ENCODE measurements at places on chromosomes 13 and 19.

GRCh38 chr19:16208847-16209665 lies 11.3 kb downstream of the AP1M1 start:
- no peak for DNase-seq

DNA sequence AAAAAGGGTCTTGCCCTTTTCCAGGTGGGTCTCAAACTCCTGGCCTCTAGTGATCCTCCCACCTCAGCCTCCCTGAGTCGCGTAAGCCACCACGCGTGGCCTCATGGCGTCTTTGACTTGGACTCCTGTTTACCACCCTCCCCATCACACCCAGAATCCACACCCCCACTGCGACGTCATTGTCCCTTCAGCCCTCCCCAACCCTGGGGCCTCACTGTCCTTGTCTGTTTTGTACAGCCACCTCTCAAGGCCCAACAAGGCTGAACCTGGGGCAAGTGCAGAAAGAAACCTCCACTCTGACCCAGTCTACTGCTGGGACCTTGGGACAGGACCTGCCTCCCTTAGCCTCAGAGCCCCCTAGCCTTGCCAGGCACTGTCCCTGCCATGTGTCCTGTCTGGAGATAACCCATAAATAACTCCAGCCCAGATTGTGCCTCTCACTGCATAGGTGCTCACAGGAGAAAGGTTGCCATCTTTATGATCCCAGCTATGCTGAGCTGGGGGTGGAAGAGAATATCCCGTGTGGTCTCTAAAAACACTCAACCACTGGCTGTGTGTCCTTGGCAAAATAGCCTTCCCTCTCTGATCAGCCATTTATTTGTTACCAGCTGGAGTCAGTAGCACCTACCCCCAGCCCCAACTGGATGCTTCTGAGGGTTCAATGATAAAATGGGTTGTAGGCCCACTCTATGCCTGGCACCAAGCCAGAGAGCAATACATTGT lies 1.8 kb upstream of the IFI30 start:
- DNase-seq, result no peak

GRCh38 chr19:6818246-6818645 lies 45.7 kb downstream of the VAV1 start:
- no peak for DNase-seq

DNA sequence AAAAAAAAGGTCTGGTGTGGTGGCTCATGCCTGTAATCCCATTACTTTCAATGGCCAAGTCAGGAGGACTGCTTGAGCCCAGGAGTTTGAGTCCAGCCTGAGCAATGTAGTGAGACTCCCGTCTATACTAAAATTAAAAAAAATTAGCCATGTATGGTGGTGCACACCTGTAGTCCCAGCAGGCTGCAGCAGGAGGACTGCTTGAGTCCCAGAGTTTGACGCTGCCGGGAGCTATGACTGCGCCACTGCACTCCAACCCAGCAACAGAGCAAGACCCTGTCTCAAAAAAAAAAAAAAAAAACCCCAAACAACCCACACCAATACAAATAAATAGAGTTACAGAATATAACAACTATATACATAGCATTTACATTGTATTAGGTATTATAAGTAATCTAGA lies 65.7 kb downstream of the MICU2 start:
- DNase-seq, result no peak

GRCh38 chr13:30871588-30872275 lies 34.3 kb upstream of the MEDAG start:
- DNase-seq, result no peak

- DNase-seq, result peak; percentile 19
These were observed 1551.1 kb downstream of the EFNB2 start for GRCh38 chr13:104984296-104984818.

- DNase-seq, result no peak
These were observed 38.0 kb upstream of the ALOX5AP start for GRCh38 chr13:30697177-30697953.

GRCh38 chr19:46373491-46374359 lies 26.8 kb downstream of the PPP5C start:
- no peak for DNase-seq

DNA sequence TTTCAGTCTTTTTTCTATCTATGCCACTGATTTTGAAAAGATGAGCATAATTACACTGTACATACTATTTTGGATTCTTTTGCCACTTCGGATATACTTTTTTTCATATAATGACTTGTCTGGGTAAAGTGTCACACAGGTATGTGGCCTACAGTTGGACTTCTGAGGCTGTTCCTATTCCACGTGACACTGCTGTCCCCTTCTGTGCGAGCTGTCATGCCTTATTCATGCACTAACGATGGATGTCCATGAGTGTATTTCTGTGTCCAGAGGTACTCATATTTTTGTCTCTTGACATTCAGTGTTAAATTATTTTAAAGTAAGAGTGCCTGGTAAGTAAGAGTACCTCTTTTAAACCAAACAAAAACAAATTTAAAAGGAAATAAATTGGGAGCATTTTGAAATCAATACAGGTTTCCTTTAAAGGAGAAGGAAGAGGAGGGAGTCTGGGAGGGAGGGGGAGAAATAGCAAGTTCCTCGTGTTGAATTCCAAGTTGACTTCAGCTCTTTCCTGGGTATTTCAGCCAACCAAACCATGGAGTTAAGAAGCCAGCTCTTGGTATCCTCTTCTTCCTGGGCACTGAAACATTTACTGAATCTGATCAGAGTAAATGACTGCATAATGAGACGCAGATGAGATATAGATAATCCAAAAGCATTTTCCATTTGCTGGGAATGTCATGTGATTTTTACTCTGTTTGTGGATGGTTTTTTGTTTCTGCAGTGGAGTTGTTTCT lies 61.3 kb downstream of the TNFRSF19 start:
- no peak for DNase-seq

DNA sequence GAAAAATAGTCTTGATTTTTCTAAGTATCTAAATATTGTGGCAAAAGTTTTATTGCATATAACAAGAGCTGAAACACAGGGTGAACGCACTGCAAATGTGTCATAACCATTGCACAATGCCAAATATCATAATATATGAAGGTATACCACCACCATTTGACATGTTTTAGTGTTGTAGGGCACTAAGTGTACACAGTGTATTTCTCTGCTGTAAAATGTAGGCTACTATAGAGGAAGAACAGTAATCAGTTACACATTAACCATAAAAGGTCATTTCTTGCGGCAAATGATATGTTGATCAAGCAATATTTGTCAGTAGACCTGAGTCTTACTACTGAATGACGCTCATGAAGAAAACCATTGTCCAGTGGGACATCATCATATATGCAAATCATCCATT lies 18.3 kb upstream of the KLF5 start:
- DNase-seq, result no peak

GRCh38 chr19:36837176-36837905 lies 846 bp downstream of the ZNF790 start:
- no peak for DNase-seq

DNA sequence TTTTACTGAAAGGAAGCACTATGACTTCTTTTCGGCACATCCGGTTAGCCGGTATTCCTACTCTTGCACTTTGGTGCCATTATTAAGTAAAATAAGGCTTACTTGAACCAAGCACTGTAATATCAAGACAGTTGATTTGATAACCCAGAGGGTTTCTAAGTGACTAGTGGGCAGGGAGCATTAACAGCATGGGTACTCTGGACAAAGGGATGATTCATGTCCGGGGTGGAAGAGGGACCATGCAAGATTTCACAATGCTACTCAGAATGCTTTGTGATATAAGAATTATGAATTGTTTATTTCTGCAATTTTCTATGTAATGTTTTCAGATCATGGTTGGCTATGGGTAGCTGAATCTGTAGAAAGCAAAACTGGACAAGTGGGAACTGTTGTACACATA lies 282.1 kb downstream of the TDRD3 start:
- no peak for DNase-seq

DNA sequence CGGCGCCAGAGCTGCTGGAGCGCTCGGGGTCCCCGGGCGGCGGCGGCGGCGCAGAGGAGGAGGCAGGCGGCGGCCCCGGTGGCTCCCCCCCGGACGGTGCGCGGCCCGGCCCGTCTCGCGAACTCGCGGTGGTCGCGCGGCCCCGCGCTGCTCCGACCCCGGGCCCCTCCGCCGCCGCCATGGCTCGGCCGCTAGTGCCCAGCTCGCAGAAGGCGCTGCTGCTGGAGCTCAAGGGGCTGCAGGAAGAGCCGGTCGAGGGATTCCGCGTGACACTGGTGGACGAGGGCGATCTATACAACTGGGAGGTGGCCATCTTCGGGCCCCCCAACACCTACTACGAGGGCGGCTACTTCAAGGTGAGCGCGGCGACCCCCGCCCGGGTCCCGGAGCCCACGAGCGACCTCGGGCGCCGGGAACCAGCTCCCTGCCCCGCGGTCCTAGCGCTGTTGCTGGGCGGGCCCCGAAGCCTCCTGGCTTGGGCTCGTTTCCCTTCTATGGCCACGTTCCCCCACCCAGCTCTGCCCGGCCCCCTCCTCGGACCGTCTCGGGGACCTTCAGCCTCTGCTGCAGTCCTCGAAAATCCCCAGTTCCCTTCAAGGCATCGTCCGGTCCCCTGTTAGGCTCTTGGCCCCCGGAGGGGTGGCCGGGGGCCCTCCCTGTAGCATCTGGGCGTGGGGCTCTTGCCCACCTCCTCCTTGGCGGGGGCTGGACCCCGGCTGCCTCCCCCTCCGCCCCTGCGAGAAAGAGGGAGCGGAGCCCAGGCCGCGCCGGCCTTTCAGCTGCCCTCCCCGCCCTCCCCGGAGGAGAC lies at the start of gene CDC34:
Gene CDC34 (plus strand): TSS at position 8 of the 808 bp plus-strand sequence. CDS start 172 bp downstream, at position 180.
- DNase-seq, result no peak

GRCh38 chr19:2167896-2168618 lies 4.3 kb downstream of the DOT1L start:
- no peak for DNase-seq

- DNase-seq, result no peak
These were observed 28.5 kb downstream of the MAP2K2 start for GRCh38 chr19:4095488-4095844.

GRCh38 chr19:19342086-19343015 lies 21.7 kb downstream of the MAU2 start:
- no peak for DNase-seq

DNA sequence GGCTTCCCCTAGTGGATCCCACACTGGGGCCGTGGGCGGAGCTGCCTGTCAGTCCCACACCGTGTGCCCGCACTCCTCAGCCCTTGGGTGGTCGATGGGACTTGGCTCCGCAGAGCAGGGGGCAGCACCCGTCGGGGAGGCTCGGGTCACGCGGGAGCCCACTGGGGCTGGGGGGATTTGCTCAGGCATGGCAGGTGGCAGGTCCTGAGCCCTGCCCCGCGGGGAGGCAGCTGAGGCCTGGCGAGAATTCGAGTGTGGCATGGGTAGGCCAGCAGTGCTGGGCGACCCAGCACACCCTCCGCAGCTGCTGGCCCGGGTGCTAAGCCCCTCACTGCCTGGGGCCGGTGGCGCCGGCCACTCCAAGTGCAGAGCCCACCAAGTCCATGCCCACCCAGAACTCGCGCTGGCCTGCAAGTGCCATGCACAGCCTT lies 481.7 kb upstream of the PRR20A start:
- DNase-seq, result no peak

- DNase-seq, result peak; percentile 19
These were observed 1.3 kb upstream of the ZSCAN22 start for GRCh38 chr19:58325311-58326022.

- DNase-seq, result no peak
These were observed 32.9 kb downstream of the SERTM1 start for GRCh38 chr13:36706755-36707154.

DNA sequence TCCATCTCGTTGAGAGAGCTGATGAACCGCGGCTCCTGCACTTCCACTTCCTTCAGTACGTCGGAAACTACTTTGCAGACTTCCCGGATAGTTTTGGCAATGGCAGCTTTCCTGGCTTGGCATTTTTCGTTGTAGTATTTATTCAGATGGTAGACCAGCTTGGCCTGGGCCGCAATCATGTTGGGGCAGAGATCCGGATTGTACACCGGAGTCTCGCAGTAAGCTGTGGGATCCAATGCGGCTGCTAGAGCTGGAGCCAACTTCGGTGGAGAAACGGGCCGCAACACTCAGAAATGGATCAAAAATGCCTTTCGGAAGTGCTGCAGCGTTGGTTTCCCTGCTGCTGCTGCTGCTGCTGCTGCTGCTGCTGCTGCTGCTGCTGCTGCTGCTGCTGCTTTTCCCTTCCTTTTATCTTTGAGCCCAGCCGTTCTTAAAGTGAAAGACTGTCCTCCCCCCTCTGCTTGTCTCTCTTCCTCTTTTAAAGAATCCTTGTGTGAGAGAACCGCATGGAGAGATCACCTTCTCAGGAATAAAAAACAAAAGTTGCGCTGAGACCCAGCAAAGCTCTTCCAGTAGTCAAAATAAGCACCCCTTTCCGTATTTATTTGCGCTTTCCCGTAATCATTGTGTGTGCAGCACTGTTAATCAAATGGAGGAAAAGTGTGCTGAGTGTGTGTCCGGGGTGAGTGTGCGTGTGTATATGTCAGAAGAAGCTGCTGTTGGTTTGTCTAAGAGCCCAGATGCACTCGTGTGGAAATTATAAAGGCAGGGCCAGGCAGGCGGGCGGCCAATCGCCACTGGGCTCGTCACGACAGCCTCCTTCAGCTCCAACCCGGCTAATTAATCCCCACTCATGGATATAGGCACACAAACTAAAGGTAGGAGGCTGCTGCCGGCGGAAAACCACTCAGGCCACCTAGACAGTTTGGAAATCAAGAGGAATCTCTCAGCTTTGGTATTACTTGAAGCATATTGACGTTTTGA lies at the start of gene MAB21L1:
Gene MAB21L1 (minus strand): TSS at position 730 of the 984 bp plus-strand sequence. CDS start 551 bp downstream, at position 179.
- no peak for DNase-seq

DNA sequence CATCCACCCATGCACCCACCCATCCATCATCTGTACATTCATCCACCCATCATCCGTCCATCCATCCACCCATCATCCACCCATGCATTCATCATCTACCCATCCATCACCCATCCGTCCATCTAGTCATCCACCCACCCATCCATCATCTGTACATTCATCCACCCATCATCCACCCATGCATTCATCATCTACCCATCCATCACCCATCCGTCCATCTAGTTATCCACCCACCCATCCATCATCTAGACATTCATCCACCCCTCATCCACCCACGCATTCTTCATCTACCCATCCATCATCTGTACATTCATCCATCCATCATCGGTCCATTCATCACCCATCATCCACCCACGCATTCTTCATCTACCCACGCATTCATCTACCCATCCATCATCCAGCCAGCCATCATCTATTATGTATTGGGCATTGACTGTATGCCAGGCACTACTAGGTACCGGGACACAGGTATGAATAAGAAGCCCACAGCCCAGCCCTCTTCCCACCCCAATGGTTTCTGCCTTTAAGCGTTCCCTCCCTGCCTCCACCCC lies 16.7 kb upstream of the GALP start:
- no peak for DNase-seq

DNA sequence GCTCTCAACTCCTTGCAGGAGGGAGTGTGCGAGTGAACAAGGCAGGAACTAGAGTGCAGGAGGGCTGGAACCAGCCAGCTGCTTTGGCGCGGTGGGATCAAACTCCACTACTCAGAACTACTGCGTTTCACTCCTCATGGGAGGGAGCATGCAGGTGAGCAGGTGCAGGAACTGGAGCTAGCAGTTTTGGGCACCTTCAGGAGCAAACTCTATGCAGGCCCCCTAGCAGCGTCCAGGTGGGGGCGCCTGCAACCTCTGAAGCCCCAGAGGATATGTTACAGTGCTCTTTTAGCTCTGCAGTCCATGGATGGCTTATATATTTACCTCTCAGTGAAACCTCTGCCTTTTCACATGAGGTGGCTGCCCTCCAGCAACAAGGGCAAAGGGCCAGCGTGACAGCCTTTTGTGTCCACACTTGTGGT lies 1303.4 kb downstream of the PCDH9 start:
- no peak for DNase-seq

- DNase-seq, result no peak
These were observed 343.8 kb upstream of the SLC10A2 start for GRCh38 chr13:103410002-103410401.
